Thoracic aorta endothelial cell (primary cell): ENCODE measurements at places on chromosomes 12 and 14. TPM values are rescaled to one million over a fixed set of nuclear protein-coding genes. Genes with fewer than 3 reads are reported as not detected.

Gene GLS2
- total RNA-seq = 0.13 and 0.22 TPM in 2 replicates

Gene KRT7
- total RNA-seq = 206 and 443 TPM in 2 replicates

Gene KRT6C
- total RNA-seq = not detected in 2 replicates

Gene CDKL1
- total RNA-seq = 10.0 and 17.9 TPM in 2 replicates

Gene CLEC4C
- total RNA-seq = not detected in 2 replicates
